Stimulated activated CD4-positive, alpha-beta T cell treated with anti-CD3 and anti-CD28 coated beads, Interleukin-4, amount 100 ng/mL, for 1 hour (primary cell): ENCODE measurements at places on chromosomes 16 and 17.

- DNase-seq, result no peak
These were observed 4.6 kb downstream of the RASD1 start for GRCh38 chr17:17491546-17491988.

DNA sequence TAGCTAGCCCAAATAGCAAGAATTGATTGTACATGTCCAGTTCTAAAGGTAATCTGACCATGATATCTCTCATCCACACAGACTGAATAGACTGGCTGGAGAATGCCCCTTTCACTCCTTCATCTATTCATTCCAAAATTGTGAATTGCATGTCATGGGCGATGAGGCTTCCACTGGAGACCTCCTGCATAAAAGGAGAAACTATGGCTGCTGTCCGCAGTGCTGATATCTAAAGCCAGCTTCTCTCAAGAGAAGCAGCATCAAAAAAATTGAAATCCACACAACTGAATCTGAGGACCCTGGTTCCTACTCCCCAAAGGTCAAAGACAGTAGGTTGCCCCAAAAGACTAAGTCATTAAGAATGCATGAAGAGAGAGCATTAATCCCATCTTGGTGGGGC, 7.9 kb upstream of the SCNN1G start:
- no peak for DNase-seq

DNA sequence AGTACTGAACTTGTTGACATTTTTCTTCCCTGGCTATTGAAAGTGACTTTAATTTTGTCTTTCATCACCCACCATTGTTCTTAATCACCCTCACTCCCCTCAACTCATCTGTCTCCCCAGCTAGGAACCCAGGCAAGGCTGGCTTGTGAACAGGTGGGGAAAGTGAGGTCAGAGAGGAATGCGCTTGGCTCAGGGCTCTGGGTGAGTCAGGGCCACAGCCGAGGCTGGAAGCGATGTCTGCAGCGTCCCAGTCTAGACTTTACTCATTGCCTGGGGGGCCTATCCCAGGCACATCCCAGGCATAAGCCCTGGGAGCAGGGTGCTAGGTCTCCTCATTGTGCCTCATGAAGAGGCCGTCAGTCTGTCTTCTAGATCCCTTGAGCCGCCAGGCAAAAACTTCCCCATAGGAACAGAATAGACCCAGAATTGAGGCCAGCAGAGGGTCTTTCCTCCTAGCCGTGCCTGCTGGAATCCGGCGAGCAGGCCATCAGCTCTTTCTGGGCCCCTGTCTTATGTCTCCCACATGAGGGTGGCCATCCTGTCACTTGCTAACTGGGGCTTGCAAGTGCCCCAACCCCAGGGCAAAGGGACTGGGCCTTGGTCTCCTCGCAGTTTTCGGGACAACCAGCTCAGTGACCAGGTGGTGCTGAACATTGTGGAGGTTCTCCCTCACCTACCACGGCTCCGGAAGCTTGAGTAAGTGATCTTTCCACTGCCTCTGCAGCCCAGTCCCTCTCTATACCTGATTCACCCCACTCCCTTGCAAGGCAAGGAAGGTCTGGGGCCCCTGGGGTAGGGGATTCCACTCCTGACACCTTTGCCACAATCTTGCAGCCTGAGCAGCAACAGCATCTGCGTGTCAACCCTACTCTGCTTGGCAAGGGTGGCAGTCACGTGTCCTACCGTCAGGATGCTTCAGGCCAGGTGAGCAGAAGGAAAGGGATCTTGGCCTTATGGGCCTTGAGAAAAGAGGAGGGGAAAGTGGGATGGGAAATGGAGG, 40.1 kb downstream of the NLRC5 start:
- no peak for DNase-seq

- peak; percentile 41 for DNase-seq
These were observed 58.2 kb upstream of the RPH3AL start for GRCh38 chr17:410543-411401.

DNA sequence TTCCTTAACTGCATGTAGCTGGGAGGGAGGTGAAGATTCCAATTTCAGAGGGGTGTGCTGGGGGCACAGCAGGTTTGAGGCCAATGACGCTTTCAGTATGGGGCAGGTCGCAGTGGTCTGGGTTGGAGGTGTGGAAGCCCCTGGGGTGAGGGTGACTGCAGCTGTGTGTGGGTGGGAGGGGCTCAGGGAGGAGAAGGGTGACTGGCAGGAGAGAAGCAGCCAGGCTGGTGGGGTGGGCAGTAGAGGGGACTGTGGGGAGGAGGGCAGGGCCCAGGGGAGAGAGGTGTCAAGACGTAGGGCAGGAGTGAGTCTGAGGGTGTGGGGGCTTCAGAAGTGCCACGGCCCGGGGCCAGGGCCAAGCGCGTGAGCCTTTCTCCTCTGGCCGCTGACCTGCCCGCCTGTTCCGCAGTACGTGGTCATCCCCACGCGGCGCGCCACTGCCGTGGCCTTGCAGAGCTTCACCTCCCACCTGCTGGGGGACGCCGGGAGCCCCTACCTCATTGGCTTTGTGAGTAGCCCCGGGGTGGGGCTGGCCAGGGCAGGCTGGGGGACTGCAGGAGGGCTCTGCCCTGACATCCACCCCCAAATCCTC, 19.4 kb downstream of the MYBBP1A start:
- no peak for DNase-seq

DNA sequence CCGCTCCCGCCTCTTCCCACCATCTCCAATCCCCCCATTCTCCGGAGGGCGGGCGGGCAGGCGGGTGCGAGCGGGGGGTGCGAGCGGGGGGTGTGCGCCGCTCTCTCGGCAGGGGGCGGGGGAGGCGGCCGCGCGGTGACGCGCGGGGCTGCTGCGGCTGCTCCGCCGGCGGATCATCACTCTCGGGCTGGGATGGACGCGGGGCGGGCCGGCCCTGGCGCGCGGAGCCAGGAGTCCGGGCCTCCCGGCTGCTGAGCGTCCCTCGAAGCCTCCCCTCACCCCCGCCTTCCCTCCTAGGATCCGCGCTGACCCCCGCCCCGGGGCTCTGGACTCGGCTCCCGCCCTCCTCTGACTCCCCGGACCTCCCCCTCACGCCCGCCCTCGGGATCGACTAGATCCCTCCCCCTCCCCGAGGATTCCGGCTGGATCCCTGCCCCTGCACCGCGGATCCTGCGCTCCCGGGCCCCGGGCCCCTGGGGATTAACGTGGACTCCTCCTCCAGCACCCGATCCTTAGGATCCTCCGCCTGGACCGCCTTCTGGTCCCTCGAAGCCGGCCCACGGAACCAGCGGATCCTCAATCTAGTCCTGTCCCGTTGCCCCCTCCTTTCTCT, 946 bp upstream of the TMEM256 start:
- DNase-seq, result peak; percentile 71

GRCh38 chr16:4682616-4683254, 10.6 kb upstream of the NUDT16L1 start:
- DNase-seq, result peak; percentile 42

GRCh38 chr17:36089339-36089865, 541 bp downstream of the CCL3 start:
- DNase-seq, result no peak

GRCh38 chr17:35768797-35769196, 8.1 kb downstream of the C17orf50 start:
- no peak for DNase-seq

DNA sequence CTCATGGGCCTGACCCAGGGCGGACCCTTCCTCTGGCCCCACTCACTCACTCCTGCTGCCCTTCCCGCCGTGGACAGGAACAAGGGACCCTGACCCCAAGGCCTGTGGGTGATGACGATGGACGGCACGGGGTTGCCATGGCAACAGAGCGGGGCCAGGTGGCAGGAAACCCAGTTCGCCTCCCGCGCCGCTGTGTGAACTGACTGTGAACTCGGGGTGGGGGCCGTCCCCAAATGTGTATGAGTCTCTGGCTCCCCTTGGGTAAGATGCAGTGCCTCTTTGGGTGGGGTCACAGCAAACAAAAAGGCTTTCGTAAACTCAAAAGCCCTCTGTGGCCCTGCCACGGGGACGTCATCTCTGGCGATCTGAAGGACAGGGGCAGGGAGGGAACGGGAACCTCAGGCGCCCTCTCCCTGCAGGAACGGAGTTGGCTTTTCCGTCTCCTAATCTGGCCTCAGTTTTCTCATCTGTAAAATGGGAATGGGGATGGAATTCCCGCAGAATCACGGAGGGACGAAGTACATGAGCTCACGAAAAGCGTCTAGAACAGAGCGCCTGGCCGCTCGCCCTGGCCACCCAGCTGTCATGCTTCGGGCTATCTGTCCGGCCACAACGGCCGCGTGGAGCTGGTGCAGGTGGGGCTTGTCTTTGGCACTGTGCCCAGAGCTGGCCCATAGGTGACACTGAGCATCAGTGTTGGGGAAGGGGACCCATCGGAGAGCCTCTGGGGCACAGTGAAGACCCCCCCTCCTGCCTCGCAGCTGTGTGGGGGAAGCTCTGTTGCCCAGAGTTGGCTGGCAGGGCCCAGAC, 44.9 kb upstream of the PABPN1L start:
- no peak for DNase-seq

GRCh38 chr16:77853161-77853560, 64.8 kb downstream of the VAT1L start:
- DNase-seq, result no peak

DNA sequence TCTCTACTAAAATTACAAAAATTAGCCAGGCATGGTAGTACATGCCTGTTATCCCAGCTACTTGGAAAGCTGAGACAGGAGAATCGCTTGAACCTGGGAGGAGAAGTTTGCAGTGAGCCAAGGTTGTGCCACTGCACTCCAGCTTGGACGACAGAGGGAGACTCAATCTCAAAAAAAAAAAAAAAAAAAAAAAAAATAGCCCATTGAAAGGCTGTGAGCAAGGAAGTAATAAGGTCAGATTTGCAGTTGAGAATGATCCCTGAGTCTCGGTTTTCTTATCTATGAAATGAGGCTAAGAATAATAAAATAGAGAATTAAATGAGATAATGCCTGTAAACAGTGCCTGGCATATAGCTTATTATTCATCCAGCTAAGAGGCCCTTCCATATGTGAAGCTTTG, 1.3 kb upstream of the PDK2 start:
- no peak for DNase-seq

DNA sequence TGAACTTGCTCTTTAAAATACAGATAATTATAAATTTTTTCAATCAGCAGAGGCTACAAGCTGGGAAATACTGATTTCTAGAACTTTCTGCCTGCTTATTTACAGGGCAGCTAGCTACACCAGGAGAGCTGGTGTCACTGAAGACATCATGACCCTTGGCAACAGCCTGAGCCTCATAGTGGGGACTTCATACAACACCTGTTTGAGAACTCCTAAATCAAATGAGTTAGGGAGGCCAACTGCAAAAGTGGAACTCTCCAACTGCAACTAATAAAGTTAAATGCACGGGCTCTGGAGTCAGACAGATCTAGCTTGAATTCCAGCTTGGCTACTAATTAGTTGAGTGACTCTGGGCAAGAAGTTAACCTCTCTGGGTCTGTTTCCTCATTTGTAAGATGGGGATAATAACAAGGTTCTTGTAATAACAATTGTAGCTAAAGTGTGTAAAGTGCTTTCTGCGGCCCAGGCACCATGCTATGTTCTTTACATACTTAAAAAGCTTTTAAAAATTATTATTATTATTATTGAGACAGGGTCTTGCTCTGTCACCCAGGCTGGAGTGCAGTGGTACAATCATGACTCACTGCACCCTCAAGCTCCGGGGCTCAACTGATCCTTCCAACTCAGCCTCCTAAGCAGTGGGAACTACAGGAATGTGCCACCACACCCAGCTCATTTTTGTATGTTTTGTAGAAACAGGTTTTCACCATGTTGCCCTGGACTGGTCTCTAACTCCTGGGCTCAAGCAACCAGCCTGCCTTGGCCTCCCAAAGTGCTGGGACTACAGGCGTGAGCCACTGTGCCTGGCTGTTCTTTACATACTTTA, 33.4 kb downstream of the VAC14 start:
- DNase-seq, result no peak

GRCh38 chr16:28264656-28265055, 27.7 kb upstream of the SBK1 start:
- no peak for DNase-seq

DNA sequence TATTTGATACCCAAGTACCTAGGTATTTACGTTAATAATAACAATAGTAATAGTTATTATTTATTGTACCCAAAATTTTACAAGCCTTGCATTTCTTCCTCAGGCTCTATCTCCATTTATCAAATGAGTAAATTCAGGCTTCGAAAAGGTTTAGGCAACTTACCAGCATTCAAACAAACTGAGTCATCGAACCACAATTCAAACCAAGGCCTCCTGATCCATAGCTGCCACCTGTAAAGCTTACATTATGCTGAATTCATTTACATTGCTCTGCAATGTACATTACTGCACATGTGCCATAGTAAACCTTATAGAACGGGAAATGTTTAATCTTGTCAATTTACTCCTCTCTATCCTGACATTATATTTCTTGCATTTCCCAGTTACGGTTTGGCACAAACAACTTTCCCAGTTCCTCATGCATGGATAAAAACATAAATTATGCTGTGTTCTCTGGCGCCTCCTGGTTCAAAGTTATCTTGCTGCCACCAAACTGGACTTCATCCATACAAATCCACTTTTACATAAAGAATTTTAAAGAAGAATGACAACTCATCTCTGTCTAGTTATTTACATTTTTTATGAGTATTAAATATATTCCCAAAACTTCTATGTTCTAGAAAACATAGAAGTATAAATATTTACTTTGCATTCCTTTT, 360.6 kb upstream of the SOX9 start:
- no peak for DNase-seq

- DNase-seq, result no peak
These were observed 10.4 kb upstream of the TMEM132E start for GRCh38 chr17:34568953-34569352.

DNA sequence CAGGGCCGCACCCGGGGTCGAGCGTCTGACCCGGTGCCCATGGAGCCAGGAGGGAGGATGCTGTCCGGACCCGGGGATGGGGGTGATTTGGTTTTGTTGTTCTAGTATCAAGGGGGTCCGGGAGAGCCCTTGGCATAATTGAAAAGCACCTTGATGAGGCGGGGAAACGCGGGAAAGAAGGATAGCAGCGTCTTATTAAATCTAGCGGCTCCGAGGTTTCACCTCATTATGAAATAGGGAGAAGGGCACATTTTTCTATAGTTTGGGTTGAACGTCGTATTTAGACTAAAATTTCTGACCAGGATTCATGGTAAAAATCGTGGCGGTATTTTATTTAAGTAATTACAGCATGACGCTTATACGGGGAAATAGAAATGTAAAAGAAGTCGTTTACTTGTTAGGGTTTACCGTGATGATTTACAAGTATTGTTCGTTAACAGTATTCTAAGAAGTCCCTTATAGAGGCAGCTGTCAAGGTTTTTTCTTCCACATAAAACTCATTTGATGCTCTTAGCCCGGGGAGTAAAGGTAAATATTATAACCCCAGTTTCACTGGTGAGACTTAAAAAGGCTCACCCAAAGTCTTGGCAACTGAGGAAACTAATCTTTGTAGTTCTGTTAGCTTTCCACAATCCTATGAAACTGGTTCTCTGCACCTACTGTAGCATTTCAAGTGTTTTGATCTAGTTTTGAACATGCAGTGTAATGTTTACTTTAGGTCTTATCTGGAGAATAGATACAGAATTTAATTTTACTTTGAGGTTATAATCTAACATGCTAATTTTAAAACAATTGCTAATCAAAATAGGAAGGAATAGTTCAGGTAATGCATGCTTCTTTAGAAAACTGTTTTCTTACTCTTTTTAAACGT, 756 bp downstream of the LUC7L3 start:
- DNase-seq, result no peak
